ENCODE measurements at places on chromosomes 5 and 9. TPM values are rescaled to one million over a fixed set of nuclear protein-coding genes. Genes with fewer than 3 reads are reported as not detected.

SARDH gene
- not detected for polyA plus RNA-seq

DNA sequence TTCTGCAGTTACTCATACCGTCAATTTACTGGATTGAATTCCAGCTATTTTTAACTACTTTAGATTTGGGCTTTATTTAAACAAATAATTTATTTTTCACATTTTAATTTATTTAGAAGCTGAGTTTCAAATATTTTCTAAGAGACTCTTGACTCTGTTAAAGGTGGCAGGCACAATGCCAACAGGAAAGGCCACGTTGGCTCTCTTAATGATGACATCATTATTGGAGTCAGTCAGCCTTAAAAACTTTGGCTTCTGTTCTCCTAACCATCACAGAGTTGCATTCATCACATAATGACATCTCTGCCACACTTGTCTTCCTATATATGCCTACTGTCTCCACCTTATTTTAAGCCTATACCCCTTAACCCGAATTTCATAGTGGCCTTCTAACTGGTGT, 172.3 kb upstream of the PLPPR1 start:
- no peak overlapping the region for H3K4me3 ChIP-seq
- H3K27me3 ChIP-seq = no peaks in the 10 kb centered on the region
- no peaks in the 10 kb centered on the region for H3K36me3 ChIP-seq
- DNase-seq = no peak
- H3K4me1 ChIP-seq = no peaks in the 10 kb centered on the region
- H3K27ac ChIP-seq = no peak overlapping the region

DNA sequence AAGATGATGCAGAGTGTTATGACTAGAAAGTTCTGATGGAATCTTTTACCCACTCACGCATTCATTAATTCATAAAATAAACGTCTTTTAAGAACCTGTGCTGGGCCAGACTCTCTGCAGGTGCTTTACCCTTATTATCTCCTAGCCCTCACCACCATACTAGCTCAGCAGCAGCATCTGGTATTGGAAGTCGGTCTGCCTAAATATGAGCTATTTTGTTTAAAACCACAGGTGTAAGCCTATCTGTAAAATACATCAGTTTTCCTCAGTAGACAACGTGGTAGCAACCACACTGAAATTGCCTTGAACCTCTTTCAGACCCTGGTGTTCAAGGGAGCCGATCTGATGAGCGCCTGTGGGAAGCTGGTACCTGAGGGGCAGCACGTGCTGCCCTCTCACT, 69.4 kb downstream of the PPIC start:
- no peak overlapping the region for H3K27ac ChIP-seq
- H3K4me1 ChIP-seq = peaks cover 4% of the 10 kb centered on the region
- no peaks in the 10 kb centered on the region for H3K27me3 ChIP-seq

CDH12 gene
- polyA plus RNA-seq = not detected

- H3K4me1 ChIP-seq = peaks cover 17% of the 10 kb centered on the region
- H3K36me3 ChIP-seq = no peaks in the 10 kb centered on the region
- H3K4me3 ChIP-seq = peak overlapping the region; percentile 65
- no peak overlapping the region for H3K27ac ChIP-seq
These were observed 761 bp upstream of the DNAJC25 start for GRCh38 chr9:111630182-111630963.

GRCh38 chr5:108560581-108560980, 178.7 kb upstream of the FBXL17 start:
- no peaks in the 10 kb centered on the region for H3K27me3 ChIP-seq
- H3K4me1 ChIP-seq = no peaks in the 10 kb centered on the region
- DNase-seq = no peak

BTNL8 gene
- not detected for polyA plus RNA-seq

DNA sequence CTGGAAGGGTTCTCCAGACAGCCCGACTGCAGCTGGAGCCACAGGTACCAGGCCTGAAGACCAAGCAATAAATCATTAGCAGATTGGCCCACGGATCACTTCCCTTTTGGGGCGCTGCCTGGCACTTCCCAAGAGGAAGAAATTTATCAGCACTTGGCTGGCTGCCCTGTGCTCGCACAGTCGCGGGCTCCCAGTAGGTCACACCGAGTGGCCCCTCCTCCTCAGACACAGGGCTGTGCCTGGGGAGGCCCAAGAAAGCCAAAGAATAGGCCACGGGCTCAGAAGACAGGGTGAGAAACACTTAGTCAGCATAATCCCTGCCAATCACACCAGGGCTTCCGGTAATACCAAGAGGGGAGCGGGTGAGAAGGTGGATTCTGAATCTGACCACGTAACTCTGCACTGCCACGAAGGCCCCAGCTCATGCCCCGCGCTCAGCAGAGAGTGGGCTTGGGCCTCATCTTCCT, 115.7 kb upstream of the MSX2 start:
- no peak for DNase-seq
- H3K4me3 ChIP-seq = no peak overlapping the region
- no peaks in the 10 kb centered on the region for H3K4me1 ChIP-seq
- no peaks in the 10 kb centered on the region for H3K36me3 ChIP-seq

TNC gene
- not detected for polyA plus RNA-seq

GRCh38 chr5:77360973-77361372, 131.1 kb downstream of the WDR41 start:
- no peaks in the 10 kb centered on the region for H3K27me3 ChIP-seq
- no peak overlapping the region for H3K4me3 ChIP-seq
- H3K27ac ChIP-seq = no peak overlapping the region
- H3K36me3 ChIP-seq = no peaks in the 10 kb centered on the region
- no peaks in the 10 kb centered on the region for H3K4me1 ChIP-seq
- no peak for DNase-seq

DNA sequence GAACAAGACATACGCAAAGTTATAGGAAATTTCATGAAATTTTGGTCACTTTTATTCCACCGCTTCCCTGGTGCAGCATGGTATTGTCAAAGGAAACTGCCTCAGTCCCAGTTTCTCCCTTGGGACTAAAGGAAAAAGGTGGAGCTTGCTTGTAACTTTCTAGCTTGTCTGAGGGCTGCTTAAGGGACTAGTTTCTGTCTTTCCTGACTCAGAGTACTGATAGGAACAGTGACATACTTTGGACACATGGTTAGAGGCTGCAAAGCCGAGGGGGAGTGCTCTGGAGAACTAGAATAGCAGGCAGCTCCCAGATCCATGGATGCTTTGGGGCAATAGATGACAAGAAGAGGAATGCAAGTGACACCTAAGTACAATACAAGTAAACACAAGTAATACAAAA, 136.7 kb downstream of the CDC42SE2 start:
- H3K27ac ChIP-seq = no peak overlapping the region
- no peak overlapping the region for H3K4me3 ChIP-seq
- no peak for DNase-seq

TMC1 gene
- polyA plus RNA-seq = not detected

DNA sequence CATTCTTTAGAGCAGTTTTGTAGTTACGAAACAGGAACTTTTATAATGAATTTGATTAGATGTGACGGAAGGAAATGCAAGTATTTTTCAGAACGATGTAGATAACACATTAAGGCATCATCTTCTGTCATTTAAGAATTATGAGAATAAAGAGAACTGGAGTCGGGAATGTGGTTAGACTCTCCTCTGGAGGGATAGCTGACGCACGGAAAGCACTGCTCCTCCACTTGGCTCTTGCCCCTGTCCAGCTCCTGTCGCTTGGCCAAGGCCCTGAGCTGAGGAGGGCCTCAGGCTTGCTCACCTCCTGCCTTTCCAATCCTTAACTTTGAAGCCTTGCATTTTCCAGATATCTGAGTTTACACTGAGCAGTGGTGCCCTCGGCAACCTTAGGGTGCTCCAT, 60.5 kb downstream of the MAP1B start:
- DNase-seq = no peak
- no peaks in the 10 kb centered on the region for H3K36me3 ChIP-seq
- H3K4me1 ChIP-seq = no peaks in the 10 kb centered on the region
- H3K27ac ChIP-seq = no peak overlapping the region
- peaks cover 3% of the 10 kb centered on the region for H3K27me3 ChIP-seq
- H3K4me3 ChIP-seq = no peak overlapping the region

DMGDH gene
- not detected for polyA plus RNA-seq

- H3K27me3 ChIP-seq = no peaks in the 10 kb centered on the region
- no peaks in the 10 kb centered on the region for H3K36me3 ChIP-seq
- DNase-seq = no peak
- no peak overlapping the region for H3K27ac ChIP-seq
- H3K4me1 ChIP-seq = peaks cover 28% of the 10 kb centered on the region
These were observed 8.1 kb downstream of the HBEGF start for GRCh38 chr5:140338336-140338735.

- no peak overlapping the region for H3K4me3 ChIP-seq
- DNase-seq = no peak
- H3K36me3 ChIP-seq = no peaks in the 10 kb centered on the region
- no peaks in the 10 kb centered on the region for H3K4me1 ChIP-seq
- no peak overlapping the region for H3K27ac ChIP-seq
These were observed 68.6 kb upstream of the IL12B start for GRCh38 chr5:159398936-159399335.
